Left lung (tissue), 14 donors: ENCODE measurements at places on chromosomes 6 and 20. TPM values are rescaled to one million over a fixed set of nuclear protein-coding genes. Genes with fewer than 3 reads are reported as not detected.
A peak's percentile ranks its signal among the peaks of the same experiment; 100 is the strongest.

Gene SIRPD
- polyA plus RNA-seq: not detected

Gene OTOR
- not detected for polyA plus RNA-seq

Gene SLC17A1
- polyA plus RNA-seq: not detected

GRCh38 chr6:36829919-36830544 is 9.2 kb downstream of the CPNE5 start:
- no peak for DNase-seq

Gene PLCB4
- polyA plus RNA-seq: 11.4 TPM

- DNase-seq: no peak
These were observed 50.4 kb downstream of the CDH22 start for GRCh38 chr20:46257887-46258286.

Gene MUCL3
- polyA plus RNA-seq: 0.07 TPM

DNA sequence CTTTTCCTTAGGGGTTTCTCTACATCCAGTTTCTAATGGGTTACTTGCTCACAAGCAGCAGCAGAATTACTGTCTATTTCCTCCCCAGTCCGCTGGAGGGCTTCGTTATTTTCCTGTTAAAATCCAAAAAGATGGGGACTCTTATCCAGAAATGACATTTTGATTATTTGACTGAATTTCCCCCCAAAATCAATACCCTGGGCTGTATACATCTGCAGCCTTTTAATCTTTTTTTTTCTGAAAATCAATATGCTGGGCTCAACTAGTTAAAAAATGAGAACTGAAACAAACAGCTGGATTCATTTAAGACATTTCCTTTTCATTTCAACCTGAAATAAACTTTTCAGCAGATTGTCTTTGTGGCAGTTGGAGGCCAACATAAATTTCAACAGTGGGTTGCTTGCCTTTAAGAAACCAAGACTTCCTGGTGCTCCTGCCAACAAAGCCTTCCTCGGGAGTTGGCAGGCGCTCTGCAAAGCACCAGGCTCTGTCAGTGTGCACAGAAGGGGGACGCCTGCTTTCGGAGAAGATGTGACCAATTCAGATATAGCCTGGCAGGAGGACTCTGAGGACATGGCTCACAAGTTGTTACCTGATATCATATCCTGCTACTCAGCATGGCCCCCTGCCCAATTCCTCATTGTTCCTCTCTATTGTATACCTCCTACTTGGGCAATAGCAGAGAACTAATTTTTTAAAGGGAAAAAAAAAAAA is 204.7 kb upstream of the ARG1 start:
- no peak for DNase-seq

- peak; percentile 74 for DNase-seq
These were observed 715 bp downstream of the SOX12 start for GRCh38 chr20:325889-326644.

Gene SLC17A9
- polyA plus RNA-seq: 3.8 TPM

GRCh38 chr20:9236458-9236857 is 167.6 kb downstream of the PLCB4 start:
- no peak for DNase-seq

DNA sequence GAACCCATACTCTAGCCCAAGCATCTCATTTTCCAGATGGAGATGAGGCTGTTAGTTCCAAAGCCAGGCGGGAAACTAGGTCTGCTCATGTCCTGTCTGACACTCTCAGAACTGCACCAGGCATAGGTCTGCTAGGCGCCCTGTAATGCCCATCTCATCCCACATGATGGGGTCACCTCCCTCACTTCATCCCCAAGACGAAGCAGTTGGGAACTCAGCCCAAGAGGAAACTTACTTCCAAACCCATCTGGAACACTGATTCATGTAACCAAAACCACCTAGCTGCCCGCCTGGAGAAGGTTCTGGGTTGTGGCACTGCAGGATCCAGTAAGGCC is 119.4 kb upstream of the PRND start:
- no peak for DNase-seq

Gene TRIM10
- polyA plus RNA-seq: 0.53 TPM

GRCh38 chr6:22149096-22149495 is 147.7 kb downstream of the PRL start:
- no peak for DNase-seq

DNA sequence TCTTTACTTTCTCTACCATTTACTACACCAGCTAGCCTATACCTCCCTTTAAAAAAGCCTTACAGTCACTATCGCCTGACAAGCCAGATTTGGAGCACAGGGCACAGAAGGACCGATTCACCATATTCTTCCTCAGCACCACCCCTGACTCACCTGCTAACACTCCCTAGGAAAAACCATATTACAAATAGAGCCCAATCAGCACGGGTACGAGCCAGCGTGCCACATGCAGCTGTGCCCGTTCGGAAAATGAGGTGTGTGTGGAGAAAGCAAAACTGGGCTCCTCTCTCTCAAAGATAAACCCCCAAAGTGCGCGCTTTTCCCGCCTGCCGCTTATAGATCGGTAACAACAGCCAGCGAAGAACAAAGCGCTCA is 1.2 kb downstream of the SYNCRIP start:
- DNase-seq: peak; percentile 5

- DNase-seq: no peak
These were observed 197.6 kb upstream of the CITED2 start for GRCh38 chr6:139572001-139572400.

- peak; percentile 69 for DNase-seq
These were observed 111.2 kb upstream of the BEND6 start for GRCh38 chr6:56843476-56844349.

Gene SYNDIG1
- 4.3 TPM for polyA plus RNA-seq

DNA sequence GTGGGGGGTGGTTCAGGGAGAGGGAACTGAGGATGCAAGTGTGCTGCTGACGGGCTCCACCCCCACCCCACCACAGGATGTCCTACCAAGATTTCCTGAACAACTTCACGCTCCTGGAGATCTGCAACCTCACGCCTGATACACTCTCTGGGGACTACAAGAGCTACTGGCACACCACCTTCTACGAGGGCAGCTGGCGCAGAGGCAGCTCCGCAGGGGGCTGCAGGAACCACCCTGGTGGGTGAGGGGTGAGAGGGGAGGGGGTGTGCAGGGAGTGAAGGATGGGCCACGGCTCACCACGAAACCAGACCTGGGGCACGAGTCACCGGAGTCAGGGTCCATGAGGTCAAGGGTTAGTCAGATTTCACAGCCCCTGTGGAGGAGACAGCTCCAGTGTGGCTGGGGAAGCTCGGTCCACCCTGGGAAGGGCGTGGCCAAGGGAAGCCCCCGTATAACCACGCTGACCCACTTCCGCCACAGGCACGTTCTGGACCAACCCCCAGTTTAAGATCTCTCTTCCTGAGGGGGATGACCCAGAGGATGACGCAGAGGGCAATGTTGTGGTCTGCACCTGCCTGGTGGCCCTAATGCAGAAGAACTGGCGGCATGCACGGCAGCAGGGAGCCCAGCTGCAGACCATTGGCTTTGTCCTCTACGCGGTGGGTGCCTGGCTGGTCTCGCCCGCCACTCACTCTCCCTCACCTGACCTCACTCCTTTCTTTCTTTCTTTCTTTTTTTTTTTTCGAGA is 18.3 kb downstream of the CAPN11 start:
- peak; percentile 48 for DNase-seq

DNA sequence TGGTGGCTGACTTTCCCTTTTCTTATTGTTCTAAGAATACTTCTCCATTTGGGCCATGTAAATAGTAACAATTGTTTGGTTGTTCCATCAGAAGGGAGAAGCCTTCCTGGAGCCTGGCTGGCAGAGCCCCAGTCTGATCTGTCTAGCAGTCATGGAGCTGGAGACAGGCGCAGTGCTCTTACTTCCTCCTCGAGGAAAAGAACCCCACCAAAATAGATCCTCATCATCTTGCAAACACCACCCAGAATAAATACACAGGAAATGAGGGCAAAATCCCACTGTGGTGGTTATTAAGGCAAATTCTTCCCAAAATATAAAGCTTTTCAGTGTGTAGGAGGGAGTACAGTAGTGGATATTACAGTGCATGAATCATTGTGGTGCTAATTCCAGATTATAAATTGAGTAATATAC is 195.1 kb upstream of the SGK1 start:
- peak; percentile 71 for DNase-seq

Gene LGSN
- 0.67 TPM for polyA plus RNA-seq

- peak; percentile 78 for DNase-seq
These were observed 53.5 kb upstream of the LRFN2 start for GRCh38 chr6:40640599-40641227.

Gene TREM2
- 0.57 TPM for polyA plus RNA-seq
